Foreskin fibroblast (primary cell): ENCODE measurements at places on chromosomes 1 and 21.

DNA sequence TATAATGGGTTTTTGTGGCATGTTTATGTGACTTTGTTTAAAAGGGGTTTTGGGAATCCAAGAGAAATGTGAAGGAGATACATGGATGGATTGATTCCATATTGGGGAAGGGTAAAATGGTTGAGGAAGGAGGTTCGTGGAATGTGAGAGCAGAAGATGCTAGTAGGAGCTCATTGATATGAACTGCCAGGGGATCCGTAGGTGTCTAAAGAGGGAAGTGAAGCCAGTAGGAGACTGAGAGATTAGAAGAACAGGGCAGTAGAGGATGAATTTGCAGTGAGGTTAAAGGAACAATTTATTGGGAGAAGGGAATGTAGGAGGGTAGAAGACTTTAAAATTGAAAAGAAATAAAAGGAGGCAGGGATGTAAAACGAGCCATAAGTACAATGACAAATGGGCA, 252.6 kb downstream of the GPR52 start:
- DNase-seq, result no peak

DNA sequence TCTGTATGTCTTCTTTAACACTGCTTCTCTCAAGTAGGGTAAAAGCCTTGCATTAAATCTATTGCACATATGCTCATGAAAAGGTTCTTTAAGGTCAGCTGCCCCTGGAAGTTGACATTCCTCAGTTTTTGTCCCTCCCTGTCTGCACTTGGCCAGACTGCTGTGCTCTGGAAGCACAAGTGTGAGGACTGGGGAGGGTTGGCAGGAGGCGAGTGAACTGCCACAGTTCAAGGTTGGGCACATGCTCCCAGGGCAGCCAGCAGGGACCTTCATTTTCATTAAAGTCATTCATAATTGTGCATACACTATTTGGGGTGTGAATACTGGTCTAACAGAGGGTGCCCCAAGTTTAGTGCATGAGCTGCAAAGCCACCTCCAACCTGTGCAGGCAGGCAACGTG, 10.9 kb upstream of the THEM5 start:
- DNase-seq, result no peak

GRCh38 chr1:80468356-80468755, 1332.4 kb upstream of the ADGRL2 start:
- DNase-seq, result no peak

DNA sequence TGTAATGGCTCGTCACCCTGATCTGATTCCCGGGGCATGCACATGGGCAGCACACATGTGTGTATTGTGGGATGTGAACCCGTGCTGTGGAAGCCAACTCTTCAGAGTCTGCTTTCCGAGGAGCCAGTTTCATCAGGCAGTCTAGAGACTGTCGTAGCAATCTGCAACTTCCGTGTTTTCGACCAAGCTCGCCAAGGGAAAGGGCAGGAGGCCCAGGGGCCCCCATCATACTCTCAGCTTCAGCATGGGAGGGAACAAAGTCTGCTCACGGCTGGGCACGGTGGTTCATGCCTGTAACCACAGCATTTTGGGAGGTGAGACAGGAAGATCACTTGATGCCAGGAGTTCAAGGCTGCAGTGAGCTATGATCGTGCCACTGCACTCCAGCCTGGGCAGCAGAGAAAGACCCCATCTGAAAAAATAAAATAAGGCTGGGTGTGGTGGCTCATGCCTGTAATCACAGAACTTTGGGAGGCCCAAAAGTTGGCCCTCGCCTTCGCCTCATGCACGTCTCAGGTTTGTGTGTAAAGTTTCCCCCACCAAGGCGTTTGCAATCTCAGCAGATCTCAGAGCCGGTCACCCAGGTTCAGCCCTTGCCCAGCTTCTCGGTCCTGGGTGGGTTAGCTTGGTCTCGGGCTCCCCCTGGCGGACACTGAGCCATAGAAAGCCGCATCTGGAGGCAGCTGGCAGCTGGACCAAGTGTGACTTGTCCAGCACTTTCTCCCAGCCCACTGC, 48.5 kb upstream of the SLC25A33 start:
- peak; percentile 92 for DNase-seq

DNA sequence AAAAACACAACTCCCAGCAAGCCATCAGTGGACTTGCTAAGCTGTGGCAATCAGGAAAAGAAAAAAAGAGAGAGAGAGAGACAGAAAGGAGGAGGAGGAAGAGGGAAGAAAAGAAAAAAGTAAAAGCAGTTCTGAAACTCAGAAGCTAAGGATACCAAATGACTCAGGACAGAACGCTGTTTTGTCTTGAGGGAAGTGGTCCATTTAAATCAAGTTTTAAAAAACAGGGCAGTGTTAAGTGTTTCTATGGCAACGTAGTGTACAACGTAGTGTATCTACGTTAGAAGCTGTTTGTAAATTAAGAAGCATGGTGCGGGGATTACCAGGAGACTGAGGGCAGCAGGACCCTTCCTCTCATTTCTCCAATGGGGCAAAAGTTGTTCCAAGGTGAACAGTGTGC, 5.8 kb downstream of the ADORA3 start:
- no peak for DNase-seq

DNA sequence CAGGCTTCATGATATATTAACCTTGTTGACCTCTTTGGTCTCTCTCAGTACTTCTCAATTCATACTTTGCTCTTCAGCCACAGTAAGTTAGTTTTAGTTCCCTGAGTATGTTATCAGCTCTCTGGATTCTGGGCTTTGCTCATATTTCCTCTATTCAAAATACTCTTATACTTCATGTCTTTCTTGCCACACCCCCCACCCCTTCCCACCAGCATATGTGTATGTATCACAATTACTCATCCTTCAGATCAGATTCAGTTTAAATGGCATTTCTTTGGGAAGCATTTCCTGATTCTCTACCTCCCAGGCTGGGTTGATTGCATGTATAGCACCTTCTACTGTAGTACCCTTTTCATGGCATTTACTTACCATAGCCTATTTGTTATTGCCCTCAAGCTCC, 28.3 kb downstream of the SLC30A7 start:
- DNase-seq, result peak; percentile 49

DNA sequence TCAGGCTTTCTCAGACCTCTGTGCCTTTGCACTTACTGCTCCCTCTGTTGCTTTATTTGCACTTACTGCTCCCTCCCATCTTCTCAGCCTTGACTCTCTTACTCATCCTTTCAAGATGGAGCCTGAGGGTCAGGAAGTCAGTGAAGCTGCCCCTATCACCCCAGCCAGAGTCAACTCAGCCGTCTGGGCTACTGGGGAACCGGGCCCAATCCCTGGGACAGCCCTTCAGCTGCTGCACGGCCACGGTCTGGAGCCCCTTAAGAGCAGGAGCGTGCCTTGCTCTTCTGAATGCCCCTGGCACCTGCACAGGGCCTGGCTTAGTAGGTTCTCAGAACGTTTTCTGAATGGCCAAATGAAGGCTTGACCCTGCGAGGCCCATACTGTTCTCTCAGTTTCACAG, 244.4 kb downstream of the FOXD2 start:
- no peak for DNase-seq

DNA sequence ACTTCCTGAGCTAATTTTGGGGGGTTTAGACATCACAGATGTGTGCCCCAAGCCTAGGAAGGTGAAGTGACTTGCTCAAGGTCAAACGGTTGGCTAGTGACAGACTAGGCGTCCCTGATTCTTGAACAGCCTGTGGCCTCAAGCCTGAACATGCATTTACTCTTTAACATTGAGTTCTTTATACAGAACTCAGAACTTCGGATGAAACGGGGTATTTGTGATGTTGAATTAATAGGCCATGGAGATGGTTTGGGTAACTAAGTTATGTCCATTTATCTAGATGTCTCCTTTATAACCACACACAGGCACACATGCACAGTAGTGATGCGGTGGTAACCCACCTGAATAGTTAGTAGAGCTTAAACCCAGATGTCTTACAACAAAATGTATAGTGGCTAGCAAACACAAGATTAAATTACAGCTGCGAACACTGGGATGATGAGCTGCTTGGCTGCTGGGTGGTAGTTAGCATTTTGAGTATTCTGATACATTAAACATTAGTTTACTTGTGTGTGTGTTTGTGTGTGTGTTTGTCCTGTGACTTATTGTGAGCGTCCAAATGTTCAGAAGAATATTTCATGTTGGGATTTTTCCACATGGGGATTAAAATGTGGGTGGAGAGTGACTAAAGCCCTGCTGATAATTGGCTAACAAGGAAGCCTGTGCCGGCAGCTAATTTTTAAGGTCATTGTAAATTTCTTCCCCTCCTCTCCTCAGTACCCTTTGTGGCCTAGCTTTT, 2.3 kb downstream of the ATP1A1 start:
- no peak for DNase-seq
